ENCODE measurements at places on chromosomes 3 and 15.

GRCh38 chr3:51622868-51623267 lies 48.2 kb upstream of the TEX264 start:
- DNase-seq = no peak

- DNase-seq = no peak
Measured at GRCh38 chr3:9678493-9678892, 25.1 kb upstream of the CPNE9 start.

- DNase-seq = no peak
Measured at GRCh38 chr3:12490547-12490946, 6.3 kb downstream of the TSEN2 start.

GRCh38 chr3:16828815-16829214 lies 55.9 kb upstream of the PLCL2 start:
- peak; percentile 40 for DNase-seq

DNA sequence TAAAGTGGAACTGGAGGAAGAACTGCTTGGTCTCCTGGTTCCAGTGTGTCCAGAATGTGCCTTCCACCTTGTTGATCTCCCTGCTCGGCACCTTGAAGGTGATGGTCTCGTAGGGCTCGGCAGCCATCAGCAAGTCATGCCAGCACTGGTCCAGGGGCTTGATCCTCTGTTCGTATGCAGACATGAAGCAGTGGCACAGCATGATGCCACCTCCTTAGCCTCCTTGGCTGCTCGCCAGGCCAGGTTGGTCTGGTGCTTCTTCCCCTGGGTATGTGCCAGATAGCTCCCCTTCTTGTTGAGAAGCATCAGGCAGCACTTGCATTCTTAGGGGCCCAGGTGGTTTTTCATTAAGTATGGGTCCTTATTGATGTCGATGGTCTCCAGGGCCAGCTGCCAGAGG lies 17.8 kb upstream of the TXNRD3 start:
- DNase-seq = no peak
